Ammon's horn (tissue), 1 donor: ENCODE measurements at places on chromosomes 16 and 17.

DNA sequence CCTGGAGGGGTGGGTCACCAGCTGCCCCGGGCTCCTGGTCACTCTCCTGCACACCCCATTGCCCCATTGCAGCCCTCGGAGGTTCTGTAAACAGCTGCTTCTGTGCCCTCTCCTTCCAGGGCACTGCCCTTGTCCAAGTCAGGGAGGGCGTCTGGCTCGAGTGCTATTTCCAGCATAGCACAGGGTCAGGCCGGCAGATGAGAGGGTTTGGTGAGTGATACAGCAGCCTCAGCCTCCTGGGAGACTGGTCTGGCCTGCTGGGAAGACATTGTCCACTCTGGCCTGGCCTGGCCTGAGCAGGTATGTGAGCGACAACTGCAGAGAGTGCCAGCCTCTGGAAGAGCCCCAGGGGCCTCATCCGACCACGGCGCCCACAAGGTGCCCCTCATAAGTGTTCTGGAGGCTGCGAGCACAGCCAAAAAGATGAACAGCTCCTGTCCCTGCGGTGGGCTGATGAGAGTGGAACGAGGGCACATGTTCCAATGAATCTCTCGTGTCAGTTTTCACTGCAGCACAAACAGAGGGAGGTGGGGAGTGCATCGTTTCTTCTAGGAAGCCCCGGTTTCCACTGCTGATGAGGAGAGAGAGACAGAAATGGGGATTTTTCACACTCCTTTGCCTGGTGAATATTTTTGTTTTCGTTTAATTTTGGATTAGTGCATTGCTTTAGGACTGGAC lies 105.8 kb upstream of the SDK2 start:
- no peak for DNase-seq

GRCh38 chr17:17507465-17508011 lies 11.3 kb upstream of the RASD1 start:
- DNase-seq, result no peak

DNA sequence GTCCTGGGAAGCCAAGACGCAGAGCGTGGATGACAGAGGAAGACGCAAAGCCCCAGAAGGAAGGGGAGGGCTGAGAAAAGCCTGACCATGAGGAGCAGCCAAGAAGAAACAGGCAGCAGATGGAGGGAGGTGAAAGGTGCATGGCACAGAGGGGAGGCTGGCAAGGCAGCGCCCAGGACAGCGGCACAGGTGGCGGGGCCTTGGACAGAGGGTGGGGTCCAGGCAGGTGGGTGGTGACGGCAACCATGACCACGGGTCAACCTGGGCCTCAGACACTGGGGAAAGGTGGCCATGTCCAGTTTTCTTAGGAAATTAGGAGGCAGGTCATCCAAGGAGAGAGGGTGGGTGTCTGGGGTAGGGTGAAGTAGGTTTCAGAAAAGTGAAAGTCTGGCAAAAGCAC lies 17.0 kb downstream of the ARHGAP17 start:
- no peak for DNase-seq

DNA sequence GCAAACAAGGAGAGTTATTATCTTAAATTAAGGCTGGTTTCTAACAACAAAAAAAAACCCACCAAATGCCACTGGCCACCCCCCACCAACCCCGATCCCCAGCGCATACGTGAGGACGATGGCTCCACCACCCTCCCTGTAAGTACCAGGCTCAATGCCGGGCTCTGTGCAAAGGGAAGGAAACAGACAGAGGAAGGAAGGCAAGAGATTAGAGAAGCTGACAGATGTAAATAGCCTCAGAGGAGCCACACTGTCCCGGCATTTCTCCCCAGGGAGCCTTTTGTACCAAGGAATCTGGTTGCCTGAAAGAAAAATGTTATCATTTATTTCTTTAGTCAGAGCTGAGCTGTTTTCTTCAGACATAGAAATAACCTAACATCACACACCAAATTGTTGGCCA lies 13.1 kb downstream of the SOST start:
- DNase-seq, result no peak

DNA sequence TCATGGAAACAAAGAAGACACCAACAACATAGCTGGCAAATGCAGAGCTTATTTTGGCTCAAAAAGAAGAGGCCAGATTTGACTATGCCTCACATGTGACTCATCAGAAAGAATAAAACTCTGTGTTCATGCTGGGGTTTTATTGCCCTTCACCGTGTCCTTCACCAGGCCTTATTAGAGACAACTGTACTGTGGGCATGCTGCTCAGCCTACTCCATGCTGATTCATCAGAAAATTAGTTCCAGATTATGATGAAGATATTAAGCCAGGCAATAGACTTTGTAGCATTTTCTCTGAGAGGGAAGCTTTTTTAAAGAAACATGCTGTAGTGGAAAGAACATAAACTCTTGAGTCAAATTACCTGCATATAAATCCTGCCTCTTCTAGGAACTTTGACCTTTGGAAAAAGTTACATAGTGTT lies 89.8 kb downstream of the CYB561 start:
- no peak for DNase-seq
